Kidney epithelial cell (primary cell): ENCODE measurements at places on chromosomes 1 and 21. TPM values are rescaled to one million over a fixed set of nuclear protein-coding genes. Genes with fewer than 3 reads are reported as not detected.

The RPS6KA1 gene
- 48.1 and 48.5 TPM in 2 replicates for total RNA-seq

The KIF26B gene
- total RNA-seq: 14.6 and 19.6 TPM in 2 replicates

The ATP1A2 gene
- 0.04 and 0.07 TPM in 2 replicates for total RNA-seq

The TRIM46 gene
- 7.1 and 9.1 TPM in 2 replicates for total RNA-seq

The EPHA10 gene
- total RNA-seq: 0.13 and 0.55 TPM in 2 replicates
